ENCODE measurements at places on chromosomes 1 and 21.
A peak's percentile ranks its signal among the peaks of the same experiment; 100 is the strongest.

- DNase-seq, result no peak
Measured at GRCh38 chr1:76086597-76086996, 12.1 kb downstream of the ST6GALNAC3 start.

DNA sequence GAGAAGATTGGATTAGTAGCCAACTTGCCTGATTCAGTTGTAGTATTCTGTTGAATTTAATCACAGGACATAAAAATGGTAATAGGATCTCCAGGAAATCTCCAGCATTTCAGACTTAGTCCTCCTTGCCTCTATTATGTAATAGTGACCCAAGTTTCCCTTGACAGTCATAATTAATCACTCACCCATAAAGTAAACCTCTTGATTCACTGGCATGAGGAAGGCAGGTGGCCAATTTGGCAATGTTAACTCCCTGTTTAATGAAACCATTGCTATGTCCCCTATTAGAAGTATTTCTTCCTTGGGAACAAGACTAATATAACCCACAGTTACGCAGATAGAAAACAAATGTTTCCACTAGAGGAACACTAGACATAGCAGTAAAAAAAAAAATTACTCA is 604.8 kb upstream of the CXADR start:
- DNase-seq, result no peak

- DNase-seq, result peak; percentile 43
Measured at GRCh38 chr1:83857103-83857502, 141.8 kb downstream of the TTLL7 start.

GRCh38 chr1:185610954-185611353 is 123.2 kb upstream of the HMCN1 start:
- no peak for DNase-seq

DNA sequence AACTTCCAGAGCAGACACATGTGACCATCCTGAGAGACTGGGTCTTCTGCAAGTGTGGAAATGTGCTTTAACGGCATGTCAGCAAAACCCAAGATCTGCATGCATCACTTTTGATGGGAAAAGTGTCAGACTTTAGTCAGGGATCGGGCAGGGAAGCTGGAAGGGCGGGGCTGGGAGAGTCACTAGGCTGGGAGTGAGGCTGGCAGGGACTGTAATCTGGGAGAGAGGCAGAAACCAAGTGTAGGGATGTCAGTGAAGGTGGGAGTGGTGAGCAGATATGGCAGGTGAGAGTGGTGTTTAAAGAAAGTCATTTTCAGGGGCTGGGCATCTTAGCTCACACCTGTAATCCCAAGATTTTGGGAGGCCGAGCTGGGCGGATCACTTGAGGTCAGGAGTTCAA is 11.3 kb downstream of the CDA start:
- DNase-seq, result no peak

- no peak for DNase-seq
Measured at GRCh38 chr1:3620708-3621107, 4.1 kb upstream of the TPRG1L start.

DNA sequence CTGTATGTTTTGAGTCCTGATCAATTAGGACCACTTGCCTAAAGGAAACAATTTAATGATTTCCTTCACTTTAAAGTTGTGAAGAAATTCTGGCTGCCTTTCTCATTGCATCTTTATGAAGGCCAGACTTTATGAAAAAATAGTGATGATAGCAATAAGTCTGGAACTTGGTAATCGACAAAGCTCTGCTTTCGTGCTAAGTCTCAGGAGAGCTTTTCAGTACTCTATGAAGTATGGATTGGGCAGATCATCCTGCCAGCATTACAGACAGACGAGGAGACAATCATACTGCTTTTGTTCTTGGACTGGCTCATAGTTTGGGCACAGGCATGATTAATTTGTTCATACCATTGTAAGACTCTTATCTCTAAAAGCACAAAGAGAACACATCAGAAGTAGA is 45.5 kb upstream of the KCNJ15 start:
- no peak for DNase-seq

GRCh38 chr1:228001738-228002535 is 4.9 kb upstream of the WNT3A start:
- DNase-seq, result no peak

GRCh38 chr1:91811363-91812025 is 74.5 kb downstream of the TGFBR3 start:
- DNase-seq, result no peak

- DNase-seq, result no peak
Measured at GRCh38 chr1:2459757-2460156, 16.3 kb upstream of the PLCH2 start.

DNA sequence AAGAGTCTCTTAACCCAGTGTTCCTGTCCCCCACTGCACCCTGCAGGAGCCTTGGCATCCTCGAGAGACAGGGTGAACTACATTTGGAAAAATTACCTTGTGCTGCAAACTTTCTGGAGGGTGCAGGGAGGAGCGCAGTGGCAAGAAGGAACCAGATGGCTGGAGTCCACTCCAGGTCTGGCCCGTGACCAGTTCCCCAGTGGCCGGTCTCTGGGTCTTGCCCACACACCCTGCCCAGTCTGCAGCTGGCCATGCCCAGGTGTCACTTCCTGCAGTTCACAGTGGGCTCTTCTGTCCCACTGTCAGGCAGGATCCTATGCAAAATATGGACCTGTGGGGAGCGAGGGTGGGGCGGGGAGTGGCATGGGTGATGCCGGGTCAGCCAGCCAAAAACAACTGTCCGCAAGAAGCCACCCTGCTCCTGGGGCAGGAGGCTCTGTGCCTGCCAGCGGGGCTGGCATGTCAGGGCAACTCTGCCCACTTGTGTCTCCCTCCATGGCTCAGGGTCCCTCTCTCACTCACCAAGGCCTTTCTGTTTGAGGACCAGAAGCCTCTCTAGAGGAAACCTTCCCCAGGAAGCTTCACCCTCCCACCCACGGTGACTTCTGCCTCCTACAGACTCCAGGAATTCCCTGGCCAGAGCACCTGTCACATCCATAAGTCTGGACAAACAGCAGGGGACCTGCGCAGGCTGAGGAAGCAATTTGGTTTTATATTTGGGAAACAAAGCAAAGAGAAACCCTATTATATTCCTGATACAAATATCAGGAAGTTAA is 55.6 kb downstream of the KIF21B start:
- no peak for DNase-seq

- peak; percentile 53 for DNase-seq
Measured at GRCh38 chr1:53176452-53177208, 20.0 kb upstream of the CPT2 start.

- DNase-seq, result no peak
Measured at GRCh38 chr1:113808450-113809195, 3.7 kb downstream of the RSBN1 start.

- DNase-seq, result no peak
Measured at GRCh38 chr1:168455764-168456163, 88.0 kb downstream of the XCL2 start.

- no peak for DNase-seq
Measured at GRCh38 chr1:42931911-42932422, 26.7 kb downstream of the SLC2A1 start.

DNA sequence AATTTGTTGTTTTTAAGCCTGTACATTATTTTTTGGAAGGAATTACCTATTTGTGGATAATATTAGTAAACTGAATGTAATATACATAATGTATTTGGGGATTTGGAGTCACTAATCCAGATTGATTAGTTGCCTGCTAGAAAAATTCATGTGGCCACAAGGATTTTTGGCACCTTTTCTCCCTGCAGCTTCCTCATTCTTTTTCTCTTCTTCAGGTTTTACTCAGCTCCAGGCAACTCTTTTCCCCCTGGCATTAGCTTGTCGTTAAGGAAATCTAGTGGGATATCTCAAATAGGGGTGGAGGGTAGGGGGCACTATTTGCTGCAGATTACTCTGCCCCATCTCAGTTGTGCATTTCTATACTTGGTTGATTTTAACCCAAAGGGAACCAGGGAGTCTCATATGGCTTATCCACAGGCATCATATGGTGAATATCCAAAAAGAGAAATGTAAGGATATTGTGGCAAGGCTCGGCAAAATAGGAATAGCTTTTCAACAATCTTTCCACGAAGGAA is 203.1 kb downstream of the NFIA start:
- no peak for DNase-seq

DNA sequence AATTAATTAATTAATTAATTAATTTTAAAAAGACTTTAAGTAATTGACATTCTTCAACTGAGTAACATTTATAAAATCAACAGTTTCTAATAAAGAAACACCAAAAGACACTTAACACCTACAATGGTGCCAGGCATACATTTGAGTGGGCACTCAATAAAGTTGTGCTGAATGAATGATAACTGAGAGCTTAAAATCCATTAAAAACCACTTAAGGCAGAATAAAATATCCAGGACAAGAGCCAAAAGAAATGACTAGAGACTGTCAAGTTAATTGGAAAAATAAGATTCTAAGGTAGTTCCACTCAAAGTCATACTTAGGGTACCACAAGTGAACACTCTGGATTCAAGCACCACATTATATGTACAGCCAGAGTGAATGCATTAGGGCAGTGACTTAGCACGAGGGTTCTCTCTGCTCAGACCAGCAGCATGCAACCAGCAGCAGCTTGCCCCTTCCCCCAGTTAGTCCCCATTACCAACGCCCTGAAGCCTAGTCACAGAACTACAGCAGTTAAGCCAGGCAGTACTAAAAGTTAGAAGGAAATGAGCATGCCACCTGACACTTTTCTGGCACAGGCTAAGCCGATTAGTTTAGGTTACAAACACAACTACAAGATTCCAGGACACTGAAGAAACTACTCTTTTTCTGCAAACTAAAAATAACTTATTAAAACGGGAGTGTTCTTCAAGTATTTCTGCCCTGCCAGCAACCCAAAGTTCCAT is 46.5 kb downstream of the LUZP1 start:
- no peak for DNase-seq

DNA sequence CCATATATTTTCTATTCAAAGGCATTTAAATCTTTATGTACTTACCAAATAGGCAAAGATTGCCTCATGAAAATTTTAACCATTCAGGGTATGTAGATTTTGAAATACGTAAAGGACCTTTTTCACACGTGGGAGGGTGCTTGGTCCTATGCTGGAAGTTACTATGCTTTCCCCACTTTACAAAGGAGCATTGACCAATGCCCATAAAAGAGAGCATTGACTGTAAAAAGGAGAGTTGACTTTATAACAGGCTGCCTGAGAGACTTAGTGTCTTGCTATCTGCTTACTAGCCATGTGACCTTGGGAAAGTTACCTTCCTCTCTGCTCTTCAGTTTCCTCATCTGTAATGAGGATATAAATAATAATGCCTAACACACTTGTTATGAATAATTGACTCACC is 346.5 kb downstream of the USH2A start:
- DNase-seq, result no peak

DNA sequence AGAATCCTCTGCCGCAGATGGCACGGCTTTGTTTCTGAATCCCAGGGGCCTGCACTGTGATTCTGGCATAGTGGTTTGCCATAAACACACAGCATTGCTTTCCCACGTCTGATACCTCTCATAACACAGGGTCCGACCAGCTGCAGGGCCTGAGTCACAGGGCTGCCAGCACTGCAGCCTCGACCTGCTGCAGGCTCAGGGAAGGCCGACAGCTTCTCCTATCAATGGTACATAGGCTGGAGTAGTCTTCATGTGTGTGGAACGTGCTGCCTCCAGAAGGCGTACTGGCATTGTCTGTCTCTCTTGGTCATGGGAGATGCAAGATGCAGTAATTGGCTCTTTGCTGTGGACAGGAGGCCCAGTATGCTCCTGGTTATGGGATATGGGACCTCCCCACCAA is 53.5 kb upstream of the PDE9A start:
- no peak for DNase-seq

DNA sequence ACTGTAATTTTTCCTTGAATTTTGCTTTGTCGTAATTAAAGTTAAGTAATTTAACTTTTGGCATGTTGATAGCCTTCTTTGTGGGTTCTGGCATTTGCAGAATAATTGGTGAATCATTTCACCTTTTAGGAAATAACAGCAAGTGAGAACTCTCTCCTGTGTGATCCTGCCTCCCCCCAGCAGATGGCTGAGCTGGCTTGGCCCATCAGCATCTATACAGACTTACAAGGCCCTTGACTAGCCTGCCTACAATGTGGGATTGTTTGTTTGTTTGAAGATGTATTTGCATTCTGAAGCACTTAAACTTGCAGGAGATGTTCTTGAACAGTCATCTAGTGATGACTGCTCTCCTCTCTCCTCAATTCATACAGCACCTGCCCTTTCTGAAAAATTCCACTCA is 55.9 kb downstream of the MACO1 start:
- no peak for DNase-seq

GRCh38 chr1:174031099-174031498 is 8.9 kb upstream of the RC3H1 start:
- no peak for DNase-seq

DNA sequence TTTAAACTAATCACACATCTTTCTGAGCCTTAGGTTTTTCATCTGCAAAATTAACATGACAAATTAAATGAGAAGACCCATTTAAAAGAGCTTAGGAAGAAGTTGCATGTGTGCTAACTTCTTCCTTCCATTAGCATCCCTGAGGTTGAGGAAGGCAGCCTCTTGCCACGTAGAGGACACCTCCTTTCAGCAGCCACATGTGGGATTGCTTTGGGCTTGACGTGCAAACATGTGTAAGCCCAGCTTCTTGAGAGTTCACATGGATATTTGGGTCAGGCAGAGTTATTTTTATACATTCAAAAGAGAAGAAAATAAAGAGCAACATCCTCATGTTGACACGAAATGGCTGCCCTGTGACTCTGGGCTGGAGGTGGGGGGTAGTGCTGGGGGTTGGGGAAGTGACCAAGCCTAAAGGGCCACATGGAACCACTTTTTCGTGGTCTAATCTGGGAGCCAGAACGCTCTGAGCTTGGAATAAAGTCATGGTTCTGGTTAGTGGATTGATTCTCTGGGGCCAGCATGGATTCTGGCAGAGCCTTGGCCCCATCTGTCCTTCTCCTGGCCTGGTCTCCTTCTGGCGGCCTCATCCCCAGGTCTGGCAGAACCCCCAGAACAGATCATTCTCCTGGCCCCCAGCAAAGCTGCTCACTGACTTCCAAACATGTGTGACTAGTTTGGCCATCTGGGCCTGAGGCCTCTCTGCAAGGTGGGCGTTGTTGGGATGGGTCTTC is 137.1 kb upstream of the USP24 start:
- DNase-seq, result no peak

DNA sequence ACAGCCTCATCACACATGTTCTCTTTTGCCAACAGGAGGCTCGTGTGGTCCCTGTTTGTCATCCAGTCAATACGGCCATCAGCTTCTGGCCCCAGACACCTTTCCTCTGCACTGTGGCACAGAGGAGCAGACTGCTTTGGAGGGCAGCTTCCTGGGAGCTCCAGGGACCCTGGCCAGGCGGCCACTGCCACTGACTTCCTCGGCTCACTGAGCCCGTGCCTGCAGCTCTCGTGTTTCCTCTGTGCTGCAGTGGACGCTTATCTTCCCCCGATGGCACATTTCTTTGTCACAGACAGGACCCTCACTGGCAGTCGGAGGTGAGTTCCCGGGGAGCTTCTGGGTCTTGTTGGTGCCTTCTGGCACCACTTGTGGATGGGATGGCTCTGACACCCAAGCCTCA is 67.0 kb upstream of the DIRAS3 start:
- DNase-seq, result no peak

- DNase-seq, result no peak
Measured at GRCh38 chr1:30942326-30942963, 33.9 kb upstream of the SDC3 start.

All from NCI-H2081 (cell line).